ENCODE measurements at places on chromosomes 6 and 20. TPM values are rescaled to one million over a fixed set of nuclear protein-coding genes. Genes with fewer than 3 reads are reported as not detected.

The MLN gene
- total RNA-seq: not detected

GRCh38 chr6:63643862-63644261 lies 8.3 kb downstream of the PHF3 start:
- H3K4me3 ChIP-seq: no peak overlapping the region
- no peaks in the 10 kb centered on the region for H3K36me3 ChIP-seq
- no peak for DNase-seq

GRCh38 chr6:72624557-72625160 lies 2.8 kb downstream of the KCNQ5 start:
- DNase-seq: no peak
- H3K36me3 ChIP-seq: peaks cover 4% of the 10 kb centered on the region
- H3K4me3 ChIP-seq: no peak overlapping the region
- peaks cover 31% of the 10 kb centered on the region for H3K27me3 ChIP-seq
- H3K4me1 ChIP-seq: peaks cover 24% of the 10 kb centered on the region

- H3K27me3 ChIP-seq: peaks cover 27% of the 10 kb centered on the region
- no peaks in the 10 kb centered on the region for H3K4me1 ChIP-seq
- no peak for DNase-seq
- no peak overlapping the region for H3K4me3 ChIP-seq
Measured at GRCh38 chr20:33909331-33909921, 84.3 kb upstream of the RALY start.

DNA sequence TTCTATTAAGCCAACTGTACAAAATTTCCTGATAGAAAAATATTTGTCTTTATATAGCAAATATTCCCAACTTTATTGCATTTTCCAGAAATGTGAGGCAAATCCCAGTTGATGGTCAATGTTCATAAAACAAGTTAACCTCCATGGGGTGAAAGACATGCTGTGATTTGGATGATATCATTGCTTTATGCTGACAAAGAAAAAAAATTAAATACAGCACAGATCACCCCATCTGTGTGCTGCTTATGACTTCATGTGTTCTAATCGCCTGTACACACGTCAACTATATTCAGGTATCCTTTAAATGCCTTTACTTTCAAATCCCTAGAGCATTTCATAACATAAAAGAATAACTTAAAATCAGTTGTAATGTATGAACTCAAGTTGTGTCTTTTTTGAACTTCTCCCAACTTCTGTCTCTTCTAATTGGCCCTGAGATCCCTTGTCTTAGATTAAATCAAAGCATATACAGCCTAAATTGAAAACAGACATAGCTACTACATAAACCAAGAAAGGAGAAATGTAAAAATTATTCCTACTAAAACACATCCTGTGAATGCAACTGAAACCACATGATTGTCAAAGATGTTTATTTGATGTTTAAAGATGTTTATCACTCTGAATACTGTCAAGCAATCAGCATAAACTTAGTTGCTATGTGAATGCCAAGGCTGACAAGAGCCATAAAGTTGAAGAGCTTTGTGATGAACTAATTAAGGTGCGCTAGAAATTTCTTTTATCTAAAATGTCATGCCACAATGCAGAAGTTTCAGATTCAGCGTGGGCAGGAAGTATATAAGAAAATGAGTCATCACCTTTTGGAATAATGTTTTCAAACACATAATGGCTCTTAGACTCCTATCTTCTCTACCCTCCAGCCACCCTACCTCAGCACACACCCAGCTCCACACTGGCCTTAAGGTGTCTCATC lies 68.7 kb downstream of the FILIP1 start:
- H3K36me3 ChIP-seq: no peaks in the 10 kb centered on the region
- H3K4me3 ChIP-seq: no peak overlapping the region
- DNase-seq: no peak
- peaks cover 10% of the 10 kb centered on the region for H3K27me3 ChIP-seq
- peaks cover 6% of the 10 kb centered on the region for H3K4me1 ChIP-seq

GRCh38 chr20:2280082-2280481 lies 15.7 kb upstream of the TGM3 start:
- H3K4me3 ChIP-seq: no peak overlapping the region
- no peaks in the 10 kb centered on the region for H3K36me3 ChIP-seq
- no peak for DNase-seq
- no peak overlapping the region for H3K27ac ChIP-seq
- peaks cover 11% of the 10 kb centered on the region for H3K27me3 ChIP-seq

- H3K4me1 ChIP-seq: no peaks in the 10 kb centered on the region
- no peaks in the 10 kb centered on the region for H3K36me3 ChIP-seq
- no peak overlapping the region for H3K27ac ChIP-seq
- no peak for DNase-seq
- no peaks in the 10 kb centered on the region for H3K27me3 ChIP-seq
- H3K4me3 ChIP-seq: no peak overlapping the region
Measured at GRCh38 chr6:55047451-55048044, 126.8 kb upstream of the HCRTR2 start.

DNA sequence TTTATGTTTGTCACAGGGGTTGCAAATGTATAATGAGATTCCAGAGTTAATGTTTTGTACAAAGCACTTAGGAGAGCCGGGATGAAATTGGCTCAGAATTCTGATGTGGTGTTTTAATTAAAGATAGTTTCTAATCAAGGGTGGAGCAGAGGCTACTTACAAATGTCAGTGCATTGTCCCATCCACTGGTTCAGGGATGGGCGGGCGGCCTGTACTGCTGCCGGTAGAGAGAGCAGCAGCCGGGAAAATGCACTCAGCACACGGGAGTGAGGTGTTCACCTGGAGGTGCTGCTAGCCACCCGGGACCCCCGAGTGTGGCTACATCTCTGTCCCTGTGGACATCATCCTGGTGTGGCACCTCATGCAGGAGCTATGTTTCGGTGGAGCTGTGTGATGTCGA lies 193.3 kb downstream of the QKI start:
- H3K27ac ChIP-seq: no peak overlapping the region
- no peak overlapping the region for H3K4me3 ChIP-seq
- H3K4me1 ChIP-seq: peaks cover 2% of the 10 kb centered on the region
- H3K27me3 ChIP-seq: peaks cover 18% of the 10 kb centered on the region
- DNase-seq: no peak

The SLC24A3 gene
- total RNA-seq: 6.1 TPM

GRCh38 chr6:113774127-113774825 lies 82.9 kb upstream of the MARCKS start:
- H3K27me3 ChIP-seq: peaks cover 5% of the 10 kb centered on the region
- H3K27ac ChIP-seq: no peak overlapping the region
- H3K4me3 ChIP-seq: no peak overlapping the region
- no peaks in the 10 kb centered on the region for H3K4me1 ChIP-seq
- H3K36me3 ChIP-seq: no peaks in the 10 kb centered on the region

- H3K4me3 ChIP-seq: no peak overlapping the region
- peaks cover 2% of the 10 kb centered on the region for H3K4me1 ChIP-seq
- peaks cover 16% of the 10 kb centered on the region for H3K27me3 ChIP-seq
- no peak overlapping the region for H3K27ac ChIP-seq
Measured at GRCh38 chr6:87807475-87807874, 105.4 kb upstream of the AKIRIN2 start.

The NHSL1 gene
- 1.0 TPM for total RNA-seq

DNA sequence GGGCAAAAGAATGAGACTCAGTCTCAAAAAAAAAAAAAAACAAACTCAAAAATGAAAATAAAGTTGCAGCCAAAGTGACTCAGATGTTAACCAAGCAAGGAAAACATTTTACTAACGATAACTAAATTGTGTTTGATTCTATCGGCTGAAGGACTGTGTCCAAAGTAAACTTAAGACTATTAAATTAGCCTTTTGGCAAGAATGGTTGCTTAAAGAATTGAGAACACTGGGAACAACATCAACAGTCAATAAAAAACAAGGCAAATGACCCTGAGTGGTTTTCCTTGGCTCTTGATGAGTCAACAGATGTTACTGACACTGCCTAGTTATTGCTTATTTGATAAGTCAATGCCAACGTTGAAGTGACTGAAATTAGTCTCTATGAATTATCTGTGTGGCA lies 36.7 kb downstream of the POU3F2 start:
- H3K4me3 ChIP-seq: no peak overlapping the region
- H3K36me3 ChIP-seq: peaks cover 2% of the 10 kb centered on the region
- no peak overlapping the region for H3K27ac ChIP-seq
- no peaks in the 10 kb centered on the region for H3K4me1 ChIP-seq

The TLDC2 gene
- total RNA-seq: not detected

The PPP1R10 gene
- 123 TPM for total RNA-seq

DNA sequence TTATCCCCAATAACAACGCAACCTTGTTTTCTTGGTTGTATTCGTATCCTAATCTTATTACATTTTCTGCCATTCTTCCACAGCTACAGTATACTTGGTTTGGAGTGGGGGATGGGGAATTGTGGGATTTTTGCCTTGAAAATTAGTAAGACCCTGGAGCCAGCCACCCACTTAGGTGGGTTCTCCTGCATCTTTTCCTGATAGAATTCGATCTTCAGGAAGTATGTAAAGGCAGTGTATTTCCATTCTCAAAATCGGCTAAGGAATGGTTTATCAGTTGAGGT lies 1.1 kb downstream of the ITCH start:
- no peak for DNase-seq
- H3K27me3 ChIP-seq: no peaks in the 10 kb centered on the region
- H3K27ac ChIP-seq: peak overlapping the region; percentile 99
- peak overlapping the region; percentile 99 for H3K4me3 ChIP-seq
- H3K36me3 ChIP-seq: peaks cover 5% of the 10 kb centered on the region

The TFAP2D gene
- not detected for total RNA-seq

- no peaks in the 10 kb centered on the region for H3K27me3 ChIP-seq
- H3K4me3 ChIP-seq: peak overlapping the region; percentile 93
- peak overlapping the region; percentile 74 for H3K27ac ChIP-seq
- DNase-seq: no peak
- H3K36me3 ChIP-seq: no peaks in the 10 kb centered on the region
Measured at GRCh38 chr20:41616228-41616627, 1.9 kb downstream of the CHD6 start.

The AHCY gene
- total RNA-seq: 16.6 TPM

The SENP6 gene
- 103 TPM for total RNA-seq

- H3K4me3 ChIP-seq: no peak overlapping the region
- no peak overlapping the region for H3K27ac ChIP-seq
- DNase-seq: no peak
- no peaks in the 10 kb centered on the region for H3K36me3 ChIP-seq
- H3K27me3 ChIP-seq: peaks cover 41% of the 10 kb centered on the region
Measured at GRCh38 chr20:17439616-17440296, 91.4 kb downstream of the BFSP1 start.

DNA sequence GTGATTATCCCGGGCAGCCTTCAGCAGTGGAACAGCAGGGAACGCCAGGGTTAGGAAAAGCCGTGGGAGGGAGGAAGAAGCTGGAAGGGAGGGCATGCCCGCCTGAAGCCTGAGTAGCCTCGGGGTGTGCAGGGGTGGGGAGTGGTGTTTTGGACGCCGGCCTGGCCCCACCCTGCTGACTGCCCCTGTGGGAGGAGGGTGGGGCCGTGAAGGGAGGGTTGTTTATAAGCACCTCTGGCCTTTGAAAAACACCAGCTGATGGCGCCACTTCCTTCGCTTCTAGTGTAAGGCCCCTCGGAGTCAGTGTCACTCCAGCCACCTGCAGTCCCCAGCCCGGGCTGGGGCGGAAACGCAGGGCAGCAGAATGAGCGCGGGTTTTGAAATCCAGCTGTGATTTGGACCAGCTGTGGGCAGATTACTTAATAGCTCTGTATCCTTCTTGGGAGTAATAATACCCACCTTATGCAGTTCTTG lies 52.8 kb upstream of the BMP6 start:
- peaks cover 61% of the 10 kb centered on the region for H3K27me3 ChIP-seq
- peaks cover 5% of the 10 kb centered on the region for H3K36me3 ChIP-seq
- H3K4me1 ChIP-seq: no peaks in the 10 kb centered on the region
- no peak overlapping the region for H3K4me3 ChIP-seq

DNA sequence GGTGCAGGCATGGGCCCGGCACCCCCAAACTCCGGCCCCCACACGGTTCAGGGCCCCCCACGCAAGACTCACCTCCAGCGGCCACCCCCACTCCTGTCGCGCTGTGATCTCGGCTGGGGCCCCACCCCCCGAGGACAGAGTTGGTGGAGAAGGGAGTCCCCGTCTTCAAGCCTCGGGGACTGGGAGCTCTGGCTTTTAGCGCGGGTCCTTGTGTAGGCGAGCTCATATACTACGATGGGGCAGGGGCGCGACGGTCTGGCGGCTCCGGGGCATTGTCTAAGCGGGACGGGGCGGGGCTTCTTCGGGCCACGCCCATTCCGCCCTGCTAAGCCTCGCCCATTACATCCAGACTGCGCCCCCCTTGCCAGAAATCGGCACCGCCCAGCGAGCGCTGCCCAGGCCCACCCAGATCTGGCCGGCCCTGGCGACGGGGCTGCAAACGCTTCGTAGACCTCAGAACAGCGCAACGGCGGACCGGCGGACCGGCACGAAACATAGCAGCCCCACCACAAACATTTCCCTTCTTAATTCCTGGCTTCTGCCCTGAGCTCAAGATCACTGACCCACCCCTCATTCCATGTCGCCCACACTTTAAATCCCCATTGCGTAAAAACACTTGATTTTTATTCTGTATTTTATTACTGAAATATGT lies 1.0 kb upstream of the DDAH2 start:
- H3K27me3 ChIP-seq: no peaks in the 10 kb centered on the region
- DNase-seq: peak; percentile 67
- H3K36me3 ChIP-seq: peaks cover 5% of the 10 kb centered on the region

- H3K27me3 ChIP-seq: no peaks in the 10 kb centered on the region
- peak; percentile 65 for DNase-seq
- H3K36me3 ChIP-seq: no peaks in the 10 kb centered on the region
- H3K4me1 ChIP-seq: peaks cover 13% of the 10 kb centered on the region
Measured at GRCh38 chr6:33585403-33586107, 5.5 kb upstream of the BAK1 start.

GRCh38 chr20:45934046-45934585 lies 367 bp upstream of the PCIF1 start:
- H3K4me1 ChIP-seq: peaks cover 24% of the 10 kb centered on the region
- peak; percentile 26 for DNase-seq
- peak overlapping the region; percentile 97 for H3K4me3 ChIP-seq
- H3K27me3 ChIP-seq: no peaks in the 10 kb centered on the region
- peaks cover 4% of the 10 kb centered on the region for H3K36me3 ChIP-seq

- H3K27me3 ChIP-seq: no peaks in the 10 kb centered on the region
- peak overlapping the region; percentile 88 for H3K27ac ChIP-seq
- H3K4me3 ChIP-seq: no peak overlapping the region
- H3K36me3 ChIP-seq: peaks cover 2% of the 10 kb centered on the region
- H3K4me1 ChIP-seq: peaks cover 57% of the 10 kb centered on the region
Measured at GRCh38 chr6:42424906-42425474, 26.7 kb downstream of the TRERF1 start.

DNA sequence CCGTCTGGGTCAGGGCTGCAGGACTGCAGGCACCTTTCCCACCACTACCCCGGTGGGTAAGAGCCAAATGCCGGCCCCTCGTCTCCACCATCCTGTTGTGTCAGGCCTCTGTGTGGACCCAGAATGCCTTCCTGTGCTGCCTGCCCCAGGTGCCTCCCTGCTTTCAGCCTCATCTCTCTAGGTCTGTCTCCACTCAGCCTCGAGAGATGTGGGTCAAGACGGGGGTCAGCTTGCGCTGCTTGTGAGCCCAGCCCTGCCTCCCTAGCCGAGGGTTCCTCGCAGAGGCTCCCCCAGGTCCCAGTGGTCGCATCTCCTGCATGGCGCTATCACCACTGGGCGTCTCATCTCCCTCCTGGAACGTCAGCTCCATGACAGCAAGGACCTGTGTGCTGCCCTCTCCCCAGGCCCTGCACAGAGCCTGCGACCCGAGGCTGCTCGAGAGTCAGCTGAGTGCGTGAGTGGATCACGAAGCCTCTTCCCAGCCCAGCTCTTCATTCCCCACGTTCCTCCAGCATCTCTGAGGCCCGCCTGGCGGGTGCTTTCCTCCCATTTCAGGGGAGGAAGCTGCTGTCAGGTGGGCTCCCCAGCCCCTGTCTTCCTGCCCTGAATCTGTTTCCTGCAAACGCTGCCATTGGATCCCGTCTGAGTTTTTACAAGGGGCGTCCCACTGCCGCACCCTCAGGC lies 38.7 kb upstream of the ZBP1 start:
- no peaks in the 10 kb centered on the region for H3K27me3 ChIP-seq
- H3K4me1 ChIP-seq: peaks cover 17% of the 10 kb centered on the region
- H3K27ac ChIP-seq: no peak overlapping the region
- no peak overlapping the region for H3K4me3 ChIP-seq
- peaks cover 2% of the 10 kb centered on the region for H3K36me3 ChIP-seq

All from T-helper 17 cell (primary cell).